T-helper 9 cell (primary cell): ENCODE measurements at places on chromosomes 11 and 22.

DNA sequence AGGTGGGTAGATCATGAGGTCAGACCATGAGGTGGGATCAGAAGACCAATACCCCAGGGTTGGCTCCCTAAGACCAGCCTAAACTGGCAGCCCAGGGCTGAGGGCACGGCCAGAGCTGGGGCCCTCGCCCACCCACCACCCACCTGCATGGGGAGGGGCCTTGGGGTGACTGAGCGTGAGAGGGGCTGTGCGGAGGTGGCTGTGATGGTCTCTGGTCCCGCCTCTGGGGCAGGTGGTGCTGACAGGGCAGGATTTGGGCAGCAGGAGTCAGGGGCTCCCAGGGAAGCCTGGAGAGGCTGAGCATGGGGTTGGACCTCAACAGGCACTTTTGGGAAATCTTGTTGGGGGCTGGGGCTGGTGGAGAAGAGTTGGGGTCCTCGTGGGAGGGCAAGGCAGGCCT is 39.8 kb upstream of the MUC5AC start:
- no peak for DNase-seq

GRCh38 chr11:64930340-64930739 is 5.4 kb downstream of the GPHA2 start:
- no peak for DNase-seq

- DNase-seq, result no peak
Observed at GRCh38 chr11:128463371-128463829, 124.0 kb downstream of the ETS1 start.

GRCh38 chr11:34859496-34859895 is 56.7 kb downstream of the APIP start:
- DNase-seq, result no peak

- DNase-seq, result no peak
Observed at GRCh38 chr11:26761361-26761809, 39.5 kb upstream of the SLC5A12 start.

GRCh38 chr22:38504731-38505540 is 1.2 kb downstream of the DDX17 start:
- peak; percentile 46 for DNase-seq

DNA sequence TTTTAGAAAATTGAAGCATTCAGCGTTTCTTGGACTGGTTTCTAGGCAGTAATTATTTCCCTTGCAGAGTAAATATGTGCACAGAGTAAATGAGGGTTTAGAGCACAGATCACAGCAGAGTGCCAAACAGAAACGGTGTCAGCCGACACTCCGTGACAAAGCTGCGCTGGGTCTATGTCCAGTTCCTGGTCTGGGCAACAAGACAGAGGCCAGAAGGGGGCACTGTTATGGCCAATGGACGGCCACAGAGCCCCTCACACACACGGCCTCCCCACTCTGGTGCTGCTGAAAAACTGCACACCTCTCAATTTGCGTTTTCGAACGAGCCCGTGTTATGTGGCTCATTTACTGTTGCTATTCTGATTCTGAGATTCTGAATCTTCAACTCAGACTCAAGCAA is 180.7 kb downstream of the MPPED1 start:
- no peak for DNase-seq

DNA sequence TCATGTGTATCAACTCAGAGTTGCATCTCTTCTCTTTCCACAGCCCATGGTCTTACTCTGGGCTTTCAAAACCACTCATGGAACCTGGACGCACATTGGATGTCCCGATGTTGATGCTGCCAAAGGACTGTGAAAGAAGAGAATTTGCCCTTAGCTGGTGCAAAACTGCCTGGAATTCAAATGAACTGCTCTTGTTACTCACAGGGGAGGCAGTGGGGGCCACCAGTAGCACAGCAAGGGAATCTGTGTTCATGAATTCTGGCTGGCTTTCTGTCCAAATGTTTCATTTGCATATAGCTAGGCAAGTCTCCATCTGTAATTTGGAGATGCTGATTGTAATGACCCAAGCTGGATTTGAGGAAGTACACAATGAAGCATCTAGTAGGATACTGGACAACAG is 24.9 kb downstream of the LMO2 start:
- DNase-seq, result no peak

DNA sequence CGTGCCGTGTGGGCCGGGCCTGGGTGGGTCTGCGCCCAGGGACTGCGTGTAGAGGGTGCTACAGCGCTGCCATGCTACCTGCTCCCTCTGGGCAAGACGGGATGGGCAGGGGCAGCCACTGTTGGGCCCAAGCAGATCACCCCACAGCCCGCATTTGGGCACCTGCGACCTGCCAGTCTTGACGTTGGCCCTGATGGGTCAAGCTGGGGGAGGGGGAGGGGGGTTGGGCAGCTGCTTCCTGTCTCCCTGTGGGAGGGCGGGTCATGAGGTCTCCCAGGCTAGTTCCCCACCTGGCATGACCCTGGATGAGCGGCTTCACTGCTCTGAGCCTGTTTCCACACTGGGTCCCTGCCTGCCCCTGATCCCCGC is 2.8 kb upstream of the RPS19BP1 start:
- DNase-seq, result no peak

DNA sequence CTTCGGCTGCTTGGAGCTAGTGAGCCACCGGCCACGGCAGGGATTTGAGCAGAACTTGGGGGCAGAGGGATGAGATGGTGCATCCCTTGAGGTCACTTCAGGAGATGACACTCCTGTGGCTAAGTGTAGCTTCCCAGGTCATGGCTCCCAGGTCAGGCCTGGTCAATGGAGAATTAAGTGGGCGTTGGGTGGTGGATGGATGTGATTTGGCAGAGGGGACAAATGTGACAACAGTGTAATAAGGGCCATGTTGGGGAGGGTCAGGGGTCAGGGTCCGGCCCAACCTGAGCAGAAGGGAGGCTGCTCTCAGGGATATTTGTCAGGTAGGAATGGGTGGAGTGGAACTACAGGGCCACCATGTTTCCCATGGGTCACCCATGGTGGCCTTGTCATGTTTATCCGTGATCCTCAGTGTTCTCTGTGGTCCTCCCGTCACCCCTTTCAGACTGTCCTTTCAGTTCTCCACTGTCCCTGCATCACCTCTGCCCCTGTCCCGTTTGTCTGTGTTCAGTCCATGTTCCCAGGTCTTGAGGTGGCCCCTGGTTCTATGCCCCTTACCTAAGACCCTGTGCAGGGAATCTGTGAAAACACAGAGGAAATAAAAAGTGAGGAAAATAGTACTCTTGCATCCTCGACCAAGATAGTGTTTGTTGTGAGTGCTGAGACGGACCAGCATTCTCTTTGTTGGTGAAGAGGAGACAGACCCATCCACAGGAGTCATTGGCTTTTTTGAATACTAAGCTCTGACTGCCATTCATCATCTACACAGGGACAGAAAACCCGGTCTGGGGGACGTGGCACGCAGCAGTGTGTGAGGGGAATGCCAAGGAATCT is 6.1 kb downstream of the SLC25A1 start:
- no peak for DNase-seq

- no peak for DNase-seq
Observed at GRCh38 chr11:19642185-19643158, 70.2 kb upstream of the NAV2 start.

DNA sequence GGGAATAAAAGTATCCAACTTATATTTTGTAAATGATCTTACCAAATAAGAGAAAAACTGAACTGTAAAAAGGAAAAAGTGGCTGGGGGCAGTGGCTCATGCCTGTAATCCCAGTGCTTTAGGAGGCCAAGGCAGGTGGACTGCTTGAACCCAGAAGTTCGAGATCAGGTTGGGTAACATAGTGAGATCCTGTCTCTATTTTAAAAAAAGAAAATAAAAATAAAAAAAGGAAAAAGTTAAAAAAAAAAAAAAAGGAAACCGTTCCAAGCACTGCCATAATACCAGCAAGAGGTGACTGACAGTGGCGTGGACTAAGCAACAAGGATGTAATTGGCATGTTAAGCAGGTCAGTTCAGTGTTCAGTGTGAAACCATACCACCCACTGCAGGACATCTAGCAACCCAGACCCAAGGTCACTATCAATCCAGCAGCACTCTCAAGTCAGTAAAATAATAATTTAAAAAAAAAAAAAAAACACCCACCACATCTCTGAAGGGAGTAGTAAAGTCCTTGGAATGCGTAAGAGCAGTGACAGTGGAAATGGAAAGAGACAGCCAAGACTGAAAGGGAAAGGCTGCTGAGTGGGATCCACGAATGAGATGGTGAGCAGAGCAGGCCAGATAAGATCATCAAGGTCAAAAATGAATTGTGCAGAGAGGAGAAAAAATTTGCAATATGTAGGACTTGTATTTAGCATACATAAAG is 43.6 kb downstream of the MAPK1 start:
- DNase-seq, result no peak

- peak; percentile 48 for DNase-seq
Observed at GRCh38 chr11:119320776-119321524, 4.0 kb upstream of the MCAM start.

GRCh38 chr11:128701086-128701485 is 7.2 kb downstream of the FLI1 start:
- no peak for DNase-seq

DNA sequence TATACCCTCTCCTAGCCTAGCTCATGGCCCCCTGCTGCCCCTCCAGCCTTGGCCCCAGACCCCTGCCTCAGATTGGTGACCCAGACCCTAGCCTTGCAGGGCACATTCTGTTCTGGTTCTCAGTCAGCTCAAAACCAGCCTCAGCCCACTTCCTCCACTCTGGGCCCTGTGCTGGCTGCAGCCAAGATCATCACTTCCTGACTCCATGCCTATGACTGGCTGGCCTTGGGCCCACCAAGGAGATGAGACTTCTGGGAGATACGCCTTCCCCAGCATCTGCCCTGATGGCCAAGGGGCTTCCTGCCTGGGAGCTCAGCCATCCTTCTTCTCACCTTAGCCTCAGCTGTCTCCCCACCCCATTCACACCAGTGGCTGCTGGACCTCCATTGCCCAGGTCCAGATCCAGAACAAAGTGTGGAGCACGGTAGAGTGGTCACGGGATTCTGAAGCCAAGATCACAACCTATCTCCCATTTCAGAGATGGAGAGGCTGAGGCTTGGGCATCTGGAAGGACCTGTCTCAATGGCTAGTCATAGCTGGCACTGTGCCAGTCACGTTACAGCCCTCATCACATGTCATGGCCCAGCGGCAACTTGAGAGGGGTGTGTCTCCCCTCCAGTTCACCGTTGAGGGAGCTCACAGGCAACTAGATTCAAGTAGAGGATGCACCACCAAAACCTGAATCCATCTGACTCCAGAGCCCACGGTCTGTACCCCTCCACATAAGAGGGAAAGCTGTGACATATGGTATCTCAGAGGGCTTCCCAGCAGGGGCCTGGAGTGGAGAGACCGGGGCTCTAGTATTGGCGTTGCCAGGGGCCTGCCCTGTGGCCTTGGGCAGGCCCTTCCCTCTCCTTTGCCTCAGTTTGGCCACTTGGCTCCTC is 43.0 kb upstream of the KLHL35 start:
- DNase-seq, result no peak

DNA sequence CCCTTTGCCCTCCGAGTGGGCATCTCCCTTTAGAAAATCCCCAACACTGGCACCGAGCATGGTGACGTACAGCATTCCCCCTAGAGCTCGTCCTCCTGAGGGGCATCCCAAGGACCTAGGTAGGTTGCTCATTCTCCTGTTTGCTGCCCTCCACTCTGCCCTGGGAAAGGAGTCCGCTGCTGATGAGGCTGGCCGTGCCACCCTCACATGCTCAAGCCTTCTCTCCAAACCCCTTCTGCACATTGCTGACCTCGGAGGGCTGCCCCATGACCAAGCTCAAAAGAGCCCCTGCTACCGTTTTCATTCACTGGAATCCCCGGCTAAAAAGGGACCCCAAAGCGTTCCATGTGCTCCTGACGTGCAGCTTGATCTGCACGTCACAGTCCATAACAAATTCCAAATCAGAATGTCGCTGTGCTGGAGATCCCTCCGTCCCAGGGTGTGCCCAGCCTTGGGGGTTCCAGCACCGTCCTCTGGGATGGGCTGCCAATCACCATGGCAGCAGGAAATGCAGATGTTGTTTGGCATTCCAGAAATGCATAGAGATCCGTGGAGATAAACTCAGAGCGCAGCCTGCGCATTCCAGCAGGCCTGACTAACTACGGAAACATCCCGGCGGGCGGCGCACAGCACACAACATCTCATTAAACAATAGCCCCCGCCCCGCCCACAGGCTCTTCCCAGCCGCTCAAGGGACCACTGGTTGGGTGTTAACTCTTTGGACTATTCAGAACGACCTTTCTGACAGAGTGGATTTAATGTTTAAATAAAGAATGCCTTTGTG is 26.3 kb upstream of the GNB1L start:
- no peak for DNase-seq

DNA sequence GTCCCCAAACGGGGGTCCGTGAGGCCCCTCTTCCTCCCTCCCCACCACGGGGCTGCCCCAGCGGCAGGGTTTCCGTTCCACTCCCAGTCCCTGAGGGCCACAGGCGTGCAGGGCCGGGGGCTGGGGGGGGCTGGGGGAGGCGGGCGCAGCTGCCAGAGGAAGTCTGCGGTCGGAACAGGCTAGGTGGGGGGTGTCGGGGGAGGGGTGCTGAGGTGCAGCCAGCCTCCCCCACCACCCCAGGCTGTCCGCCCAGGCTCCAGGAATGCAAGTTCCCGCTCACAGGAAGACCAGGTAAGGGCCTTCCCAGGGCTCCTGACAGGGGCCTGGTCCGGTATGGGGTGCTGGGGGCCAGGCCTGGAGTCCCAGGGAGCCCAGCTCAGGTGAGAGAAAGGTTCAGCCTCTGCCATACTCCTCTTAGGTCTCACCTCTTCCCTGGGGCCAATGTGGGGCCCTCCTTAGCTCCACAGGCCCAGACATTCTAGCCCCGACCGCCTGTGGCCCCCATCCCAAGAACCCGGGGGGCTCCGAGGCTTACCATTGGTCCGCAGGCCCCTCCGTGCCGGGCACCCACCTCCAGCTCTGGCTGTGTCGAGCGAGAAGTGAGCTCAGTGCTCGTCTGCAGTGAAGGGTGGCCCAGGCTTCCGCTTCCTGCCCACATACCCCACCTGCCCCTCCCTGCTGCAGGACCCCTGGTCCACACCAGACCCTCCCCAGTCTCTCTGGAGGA is at the start of gene PTPRCAP:
Gene PTPRCAP (minus strand): TSS at position 601 of the 727 bp plus-strand sequence. CDS start 63 bp downstream, at position 538.
- DNase-seq, result peak; percentile 77

DNA sequence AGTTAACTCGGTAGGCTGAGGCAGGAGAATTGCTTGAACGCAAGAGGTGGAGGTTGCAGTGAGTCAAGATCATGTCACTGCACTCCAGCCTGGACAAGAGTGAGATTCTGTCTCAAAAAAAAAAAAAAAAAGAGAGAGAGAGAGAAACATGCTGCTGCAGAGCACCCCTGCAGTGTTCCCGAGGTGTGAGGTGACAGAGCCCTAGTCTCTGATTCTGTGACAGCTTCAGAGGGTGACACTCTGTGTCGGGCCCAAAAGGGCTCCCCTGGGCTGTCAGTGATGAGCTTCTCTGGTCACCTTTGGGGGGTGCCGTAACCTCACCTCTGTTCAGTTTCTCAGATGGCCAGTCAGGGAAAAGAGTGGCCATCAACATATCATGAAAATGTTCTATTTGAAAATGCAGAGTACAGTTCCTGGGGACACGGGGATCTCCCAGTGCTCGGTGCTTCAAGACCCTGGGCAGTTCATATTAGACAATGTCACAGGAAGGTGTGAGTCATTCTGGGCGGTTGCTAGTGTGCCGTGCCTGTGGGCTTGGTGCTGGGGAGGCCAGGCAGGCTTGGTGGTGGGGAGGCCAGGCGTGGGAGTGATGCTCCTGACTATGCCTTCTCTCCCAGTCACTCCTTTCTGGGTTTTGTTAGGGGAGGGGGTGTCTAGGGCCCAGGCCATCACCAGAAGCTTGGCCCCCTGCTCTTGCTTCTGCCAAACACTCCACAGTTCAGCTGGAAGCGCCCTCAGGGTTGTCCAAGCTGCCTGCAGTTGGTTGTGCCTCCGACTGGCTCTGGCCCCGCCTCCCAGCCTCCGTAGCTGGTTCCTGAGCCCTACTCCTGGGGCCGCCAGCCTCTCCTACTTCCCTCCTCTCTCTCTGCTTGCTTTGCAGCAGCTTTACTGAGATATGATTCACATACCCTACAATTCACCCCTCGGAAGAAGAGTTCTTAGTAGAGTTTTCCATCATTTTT is 52.5 kb upstream of the CLDN5 start:
- no peak for DNase-seq
